COLO829 (cell line): ENCODE measurements at places on chromosomes 2 and 18.

- peak; percentile 47 for DNase-seq
Observed at GRCh38 chr2:189751080-189751658, 11.4 kb downstream of the OSGEPL1 start.

DNA sequence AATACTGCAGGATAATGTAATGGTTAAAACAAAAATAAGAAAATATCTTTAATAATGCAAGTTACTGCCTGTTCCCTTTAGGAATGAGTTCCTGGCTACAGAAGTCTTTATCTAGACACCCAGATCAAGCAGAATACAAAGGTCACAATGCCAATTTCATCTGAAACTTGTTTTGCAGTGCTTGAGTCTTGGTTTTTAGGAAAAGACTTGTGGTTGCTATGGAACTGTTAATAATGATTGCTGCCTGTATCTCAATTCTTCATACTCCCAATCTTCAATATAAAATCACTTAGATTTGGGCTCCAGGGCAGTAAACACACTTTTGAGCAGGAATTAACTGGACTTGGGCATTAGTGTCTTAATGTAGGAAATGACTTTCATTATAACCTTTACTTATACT is 14.2 kb downstream of the CAVIN2 start:
- no peak for DNase-seq

DNA sequence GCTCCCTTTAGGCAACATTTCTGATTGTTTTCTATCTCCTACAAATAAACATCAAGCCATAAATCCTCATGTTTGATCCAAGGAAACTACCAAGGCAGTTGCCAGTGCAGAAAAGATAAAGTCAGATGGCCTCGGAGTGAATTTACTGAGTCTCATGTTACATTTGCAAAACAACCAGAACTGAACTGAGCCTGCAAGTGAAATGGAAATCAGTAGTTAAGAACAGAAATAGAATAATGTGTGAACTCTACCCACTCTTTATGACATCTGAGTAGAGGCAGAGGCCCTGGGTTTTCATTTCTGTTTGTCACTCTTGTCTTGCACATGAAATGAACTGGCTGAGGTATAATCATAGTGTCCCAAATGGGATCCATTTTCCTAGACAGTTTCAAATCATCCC is 20.4 kb upstream of the DAPL1 start:
- DNase-seq: no peak

DNA sequence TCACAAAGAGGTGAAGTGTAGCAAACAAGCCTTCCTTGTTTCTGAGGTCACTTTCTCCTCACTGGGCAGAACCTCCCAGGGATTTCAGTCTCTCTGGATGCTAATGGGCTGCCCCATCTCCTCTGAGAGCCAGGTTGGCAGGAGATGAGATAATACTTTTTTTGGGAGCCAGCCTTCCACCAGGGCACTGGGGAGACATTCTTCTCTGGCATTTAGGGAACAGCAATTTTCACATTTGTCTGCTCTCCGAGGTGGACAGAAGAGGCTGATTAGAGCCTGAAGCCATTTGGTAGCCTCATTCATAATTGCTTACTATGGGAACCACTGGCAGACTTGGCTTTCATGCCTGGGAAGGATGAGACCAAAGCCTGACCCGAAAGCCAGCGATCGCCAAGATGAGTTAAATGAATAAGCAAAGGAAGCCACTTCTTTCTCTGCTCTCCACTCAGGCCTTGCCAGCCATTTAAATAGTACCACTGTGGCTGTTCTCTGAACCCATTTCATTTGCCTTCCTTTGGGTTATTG is 70.1 kb downstream of the NRP2 start:
- DNase-seq: no peak

GRCh38 chr18:50558948-50559751 is 737 bp upstream of the MAPK4 start:
- no peak for DNase-seq
